ENCODE measurements at places on chromosomes 5 and 9.

- no peak for DNase-seq
Measured at GRCh38 chr5:2254880-2255750, 372.4 kb upstream of the IRX4 start.

DNA sequence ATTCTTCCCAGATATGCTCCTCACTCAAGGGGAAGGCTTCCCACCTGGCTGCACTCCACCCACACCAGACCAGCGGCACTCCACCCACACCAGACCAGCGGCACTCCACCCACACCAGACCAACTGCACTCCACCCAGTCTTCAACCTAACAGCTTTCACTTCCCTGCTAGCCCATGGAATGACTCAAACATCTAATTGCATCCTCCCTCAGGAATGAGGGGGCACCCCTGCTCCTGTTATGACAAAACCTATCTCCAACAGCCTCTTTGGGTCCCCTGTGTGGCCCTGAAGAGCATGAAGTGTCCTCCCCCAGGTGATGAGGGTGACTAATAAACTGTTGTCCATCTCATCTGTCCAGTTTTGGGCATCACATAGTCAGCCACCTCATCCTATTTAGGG is 556.6 kb upstream of the TUSC1 start:
- DNase-seq = peak; percentile 2

GRCh38 chr5:132215329-132215728 is 12.3 kb downstream of the P4HA2 start:
- peak; percentile 98 for DNase-seq

DNA sequence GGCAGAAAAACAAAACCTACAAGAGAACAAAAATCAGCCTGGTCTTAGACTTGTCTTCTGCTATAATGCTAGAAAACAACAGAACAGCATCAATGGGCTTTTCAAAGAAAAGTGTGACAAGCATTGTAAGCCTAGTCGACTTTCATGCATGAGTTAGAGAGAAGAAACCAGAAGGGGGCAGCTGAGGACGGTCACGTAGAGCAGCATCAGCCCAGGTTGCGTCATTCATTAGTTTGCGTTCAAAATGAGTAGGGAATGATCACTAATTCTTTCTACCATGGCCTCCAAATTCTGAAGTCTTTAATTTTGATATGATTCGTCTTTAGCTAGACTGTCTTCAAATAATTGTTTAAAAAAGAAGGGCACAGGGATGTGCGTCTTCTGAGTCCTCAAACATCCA is 4.7 kb upstream of the ISCA1 start:
- DNase-seq = peak; percentile 55

- no peak for DNase-seq
Measured at GRCh38 chr5:7868427-7868772, 431 bp downstream of the FASTKD3 start.

- DNase-seq = no peak
Measured at GRCh38 chr9:106829666-106830408, 33.1 kb upstream of the ZNF462 start.

Measured in foreskin fibroblast (primary cell).